NCI-H1092 treated with DMSO at 0.1 percent for 48 hours (cell line): ENCODE measurements at places on chromosomes 7 and 10.

- no peak for DNase-seq
Observed at GRCh38 chr10:87532696-87533095, 28.0 kb downstream of the MINPP1 start.

GRCh38 chr7:3103614-3104398 lies 60.1 kb upstream of the CARD11 start:
- no peak for DNase-seq

DNA sequence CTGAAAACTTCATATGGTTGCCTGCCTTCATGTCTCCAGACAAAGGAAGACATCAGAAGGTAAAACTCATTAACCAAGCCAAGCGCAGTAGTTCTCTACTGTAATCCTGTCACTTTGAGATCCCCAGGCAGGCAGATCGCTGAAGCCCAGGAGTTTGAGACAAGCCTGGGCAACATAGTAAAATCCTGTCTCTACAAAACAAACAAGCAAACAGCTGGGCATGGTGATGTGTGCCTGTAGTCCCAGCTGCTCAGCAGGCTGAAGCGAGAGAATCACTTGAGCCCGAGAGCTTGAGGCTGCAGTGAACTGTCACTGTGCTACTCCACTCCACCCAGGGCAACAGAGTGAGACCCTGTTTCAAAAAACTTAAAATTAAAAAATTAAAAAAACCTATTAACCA lies 467.4 kb upstream of the SORCS1 start:
- no peak for DNase-seq

GRCh38 chr7:3187444-3188040 lies 113.5 kb upstream of the SDK1 start:
- DNase-seq, result peak; percentile 6

GRCh38 chr7:74575083-74575784 lies 82.3 kb upstream of the GTF2I start:
- no peak for DNase-seq

GRCh38 chr7:73567846-73568685 lies 10.3 kb downstream of the TBL2 start:
- DNase-seq, result no peak

- DNase-seq, result no peak
Observed at GRCh38 chr7:143885951-143886350, 16.0 kb downstream of the TCAF1 start.

DNA sequence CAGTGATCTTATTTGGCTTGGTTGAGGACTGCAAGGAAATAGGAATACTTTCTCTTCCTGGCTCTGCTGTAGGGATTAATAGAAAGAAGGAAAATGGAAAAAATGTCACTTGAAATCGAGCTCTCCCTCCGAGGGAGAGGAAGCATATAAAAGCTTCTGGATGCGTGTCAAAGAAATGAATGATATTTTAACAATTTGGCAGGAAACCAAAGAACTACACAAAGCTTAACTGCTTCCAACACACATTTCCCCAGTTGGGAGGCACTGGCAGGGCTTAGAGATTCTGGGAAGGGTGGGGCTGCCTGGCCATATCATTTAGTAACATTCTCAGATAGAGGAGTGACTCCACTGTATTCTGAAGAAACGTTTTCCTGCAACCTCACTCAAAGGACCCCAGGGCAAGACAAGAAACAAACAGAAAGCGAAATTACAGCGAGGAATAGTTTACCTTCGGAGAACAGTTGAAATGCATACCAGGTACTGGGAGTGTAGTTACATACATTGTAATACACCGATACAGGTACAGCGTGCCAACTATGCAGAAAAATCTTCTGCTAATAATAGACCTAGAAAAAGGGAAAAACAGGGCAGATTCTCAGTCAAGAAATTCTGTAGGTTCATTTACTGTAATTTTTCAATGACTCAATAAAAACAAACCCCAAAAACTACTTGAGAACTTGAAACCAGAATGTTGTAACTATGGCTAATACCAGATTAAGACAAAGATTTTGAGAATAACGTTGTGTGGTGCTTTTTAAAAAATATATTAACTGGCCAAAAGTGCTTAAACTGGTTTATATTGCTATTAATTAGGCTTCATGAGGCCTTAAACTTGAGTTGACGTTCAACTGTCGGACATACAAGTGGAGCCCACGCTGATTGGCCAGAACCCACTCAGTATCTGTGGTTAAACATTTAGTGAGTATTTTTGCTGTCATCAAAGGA lies 75.7 kb upstream of the ASAH2 start:
- DNase-seq, result peak; percentile 30

DNA sequence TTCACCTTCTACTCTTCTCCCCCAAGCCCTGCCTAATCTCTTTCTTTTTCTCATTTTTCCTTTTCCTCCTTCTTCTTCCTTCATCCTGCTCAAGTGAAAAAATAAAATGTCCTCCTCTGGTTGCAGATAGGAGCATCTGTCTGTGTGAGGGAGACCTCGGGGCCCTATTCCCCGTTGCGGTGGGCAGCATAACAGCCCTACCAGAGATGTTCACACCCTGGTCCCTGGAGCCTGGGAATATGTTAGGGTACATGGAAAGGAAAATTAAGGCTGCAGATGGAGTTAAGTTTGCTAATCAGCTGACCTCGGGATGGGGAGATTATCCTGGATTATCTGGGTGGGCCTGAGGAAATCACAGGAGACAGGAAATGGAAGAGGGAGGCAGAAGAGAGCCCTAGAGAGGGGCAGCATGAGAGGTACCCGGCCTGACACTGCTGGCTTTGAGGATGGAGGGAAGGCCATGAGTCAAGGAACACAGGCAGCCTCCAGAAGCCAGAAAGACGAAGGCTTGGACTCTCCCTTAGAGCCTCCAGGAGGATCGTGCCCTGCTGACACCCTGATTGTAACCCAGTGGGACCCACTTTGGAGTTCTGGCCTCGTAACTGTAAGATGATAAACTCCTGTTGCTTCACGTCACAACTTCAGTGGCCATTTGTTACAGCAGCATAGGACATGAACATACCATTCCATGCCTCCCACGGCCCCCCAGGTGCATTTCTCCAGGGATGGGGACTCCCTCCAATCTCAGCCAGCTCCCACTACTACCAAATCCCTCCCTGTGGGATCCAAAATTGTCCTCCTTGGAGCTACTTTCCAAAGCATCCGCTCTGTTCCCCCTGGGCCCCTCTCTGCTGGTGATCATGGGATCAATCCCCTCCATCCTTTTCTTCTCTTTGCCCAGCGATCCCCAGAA lies 39.0 kb upstream of the ZMIZ1 start:
- DNase-seq, result no peak

- DNase-seq, result no peak
Observed at GRCh38 chr10:102553771-102554170, 50.0 kb downstream of the SUFU start.

- no peak for DNase-seq
Observed at GRCh38 chr7:40468891-40469864, 334.4 kb downstream of the SUGCT start.

GRCh38 chr10:31142026-31142425 lies 110.4 kb upstream of the ZNF438 start:
- no peak for DNase-seq

DNA sequence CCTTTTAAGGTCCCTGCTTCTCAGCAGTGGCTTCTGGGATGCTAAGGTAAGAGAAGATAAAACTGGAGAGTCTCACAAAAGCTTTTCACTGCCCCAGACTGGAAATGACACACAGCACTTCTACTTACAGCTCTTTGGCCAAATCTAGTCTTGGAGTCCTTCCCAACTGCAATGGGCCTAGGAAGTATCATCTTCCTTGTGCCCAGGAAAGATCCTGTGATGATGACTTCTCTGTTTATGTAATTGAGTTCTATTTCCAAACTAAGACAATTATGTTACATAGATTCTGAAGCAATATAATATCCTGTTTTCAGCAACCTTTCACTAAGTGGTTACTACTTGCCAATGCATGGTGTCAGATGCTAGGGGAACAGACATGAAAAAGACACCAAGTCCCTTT lies 234.1 kb downstream of the PTEN start:
- no peak for DNase-seq

GRCh38 chr7:99313204-99313573 lies 12.5 kb upstream of the ARPC1A start:
- no peak for DNase-seq

GRCh38 chr7:22717760-22718159 lies 9.2 kb upstream of the IL6 start:
- DNase-seq, result no peak

- DNase-seq, result peak; percentile 84
Observed at GRCh38 chr7:67484244-67484751, 487.7 kb downstream of the TYW1 start.

GRCh38 chr7:47617131-47617530 lies 35.2 kb upstream of the TNS3 start:
- DNase-seq, result no peak

DNA sequence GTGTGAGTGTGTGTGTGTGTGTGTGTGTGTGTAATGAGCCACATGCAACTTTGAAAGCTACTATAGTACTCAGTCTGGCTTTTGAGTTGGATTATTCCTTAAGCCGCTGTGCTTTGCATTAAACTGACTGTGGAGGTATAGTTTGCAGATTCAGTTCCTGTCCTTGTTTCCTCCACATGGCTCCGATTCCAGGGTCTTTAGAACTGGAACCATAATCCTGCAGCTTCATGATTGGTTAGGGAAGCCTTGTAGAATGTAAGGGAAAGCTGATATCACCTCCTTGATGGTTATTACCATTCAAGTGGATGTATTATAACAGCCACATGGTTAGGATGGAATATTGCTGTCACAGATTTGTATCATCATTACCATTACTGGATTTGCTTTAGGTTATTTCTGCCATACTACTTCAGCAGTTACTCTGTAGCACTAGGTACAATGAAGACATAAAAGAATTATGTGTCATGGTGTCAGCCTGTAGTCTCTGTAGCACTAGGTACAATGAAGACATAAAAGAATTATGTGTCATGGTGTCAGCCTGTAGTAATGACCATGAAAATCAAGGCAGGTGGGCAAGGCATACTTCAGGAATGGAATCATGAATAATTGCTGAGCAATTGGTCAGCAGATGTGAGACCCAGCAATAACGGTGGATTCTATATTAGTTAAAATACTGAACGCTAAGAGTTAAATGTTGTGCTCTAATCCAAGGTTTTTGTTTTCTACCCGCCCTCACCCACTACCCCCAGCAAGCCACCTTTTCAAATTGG lies 275.1 kb upstream of the FZD1 start:
- peak; percentile 80 for DNase-seq

GRCh38 chr10:73989594-73990150 lies 8.2 kb upstream of the VCL start:
- DNase-seq, result no peak

DNA sequence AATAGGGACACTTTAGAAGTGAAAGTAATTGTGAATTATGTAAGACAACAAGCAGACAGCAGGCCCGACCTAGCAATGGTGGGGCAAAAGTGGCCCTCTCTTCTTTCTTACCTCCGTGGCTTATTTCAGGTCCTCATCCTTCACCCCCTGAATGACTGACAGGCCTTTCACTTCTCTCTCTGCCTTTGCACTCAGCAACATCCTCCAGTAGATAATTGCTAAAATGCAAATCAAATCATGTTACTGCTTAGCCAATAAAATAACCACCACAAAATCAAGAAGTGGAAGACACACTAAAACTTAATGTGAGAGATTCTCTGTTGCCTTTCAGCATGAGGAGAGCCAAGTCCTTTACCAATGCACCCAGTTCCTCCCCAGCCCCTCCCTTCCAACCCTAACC lies 274.6 kb upstream of the ZNF32 start:
- DNase-seq, result no peak

- no peak for DNase-seq
Observed at GRCh38 chr10:28842321-28842720, 165.0 kb downstream of the BAMBI start.

GRCh38 chr7:112744818-112745217 lies 45.4 kb downstream of the TMEM168 start:
- no peak for DNase-seq

GRCh38 chr7:100166970-100167911 lies 1.2 kb downstream of the GAL3ST4 start:
- DNase-seq, result no peak

DNA sequence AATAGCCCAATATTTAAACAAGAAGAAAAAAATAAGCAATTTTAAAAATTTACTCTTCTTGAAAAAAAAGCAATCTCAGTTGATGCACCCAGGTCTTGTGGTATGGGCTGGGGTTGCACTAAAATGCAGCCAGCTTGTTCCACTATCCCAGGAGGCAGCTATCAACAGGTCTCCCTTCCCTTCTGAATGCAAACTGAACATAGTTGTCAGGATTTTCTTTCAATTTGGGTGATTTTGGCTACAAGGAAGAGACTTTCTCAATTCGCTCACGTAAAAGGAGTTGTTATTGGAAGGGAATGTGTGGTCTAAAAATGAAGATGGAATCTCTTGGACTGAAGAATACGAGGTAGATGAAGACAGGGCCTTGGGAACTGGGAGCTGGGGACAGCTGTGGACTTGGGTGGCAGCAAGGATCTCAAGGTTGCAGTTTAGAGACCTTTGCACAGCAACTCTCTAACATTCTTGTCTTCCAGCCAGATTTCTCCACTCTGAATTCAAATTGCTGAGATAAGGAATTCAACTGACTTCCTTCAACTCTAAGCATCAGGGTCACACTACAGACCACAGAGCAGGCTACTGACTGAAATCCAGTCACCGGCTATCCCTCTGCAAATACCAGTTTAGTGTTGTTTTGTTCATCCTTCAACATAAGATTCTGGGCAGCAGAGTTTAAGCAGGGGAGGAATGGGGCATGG lies 3.1 kb upstream of the TMEM26 start:
- no peak for DNase-seq

GRCh38 chr7:142496545-142496991 lies 238.7 kb upstream of the PRSS58 start:
- DNase-seq, result no peak

- no peak for DNase-seq
Observed at GRCh38 chr10:68543004-68543918, 15.9 kb upstream of the SLC25A16 start.

DNA sequence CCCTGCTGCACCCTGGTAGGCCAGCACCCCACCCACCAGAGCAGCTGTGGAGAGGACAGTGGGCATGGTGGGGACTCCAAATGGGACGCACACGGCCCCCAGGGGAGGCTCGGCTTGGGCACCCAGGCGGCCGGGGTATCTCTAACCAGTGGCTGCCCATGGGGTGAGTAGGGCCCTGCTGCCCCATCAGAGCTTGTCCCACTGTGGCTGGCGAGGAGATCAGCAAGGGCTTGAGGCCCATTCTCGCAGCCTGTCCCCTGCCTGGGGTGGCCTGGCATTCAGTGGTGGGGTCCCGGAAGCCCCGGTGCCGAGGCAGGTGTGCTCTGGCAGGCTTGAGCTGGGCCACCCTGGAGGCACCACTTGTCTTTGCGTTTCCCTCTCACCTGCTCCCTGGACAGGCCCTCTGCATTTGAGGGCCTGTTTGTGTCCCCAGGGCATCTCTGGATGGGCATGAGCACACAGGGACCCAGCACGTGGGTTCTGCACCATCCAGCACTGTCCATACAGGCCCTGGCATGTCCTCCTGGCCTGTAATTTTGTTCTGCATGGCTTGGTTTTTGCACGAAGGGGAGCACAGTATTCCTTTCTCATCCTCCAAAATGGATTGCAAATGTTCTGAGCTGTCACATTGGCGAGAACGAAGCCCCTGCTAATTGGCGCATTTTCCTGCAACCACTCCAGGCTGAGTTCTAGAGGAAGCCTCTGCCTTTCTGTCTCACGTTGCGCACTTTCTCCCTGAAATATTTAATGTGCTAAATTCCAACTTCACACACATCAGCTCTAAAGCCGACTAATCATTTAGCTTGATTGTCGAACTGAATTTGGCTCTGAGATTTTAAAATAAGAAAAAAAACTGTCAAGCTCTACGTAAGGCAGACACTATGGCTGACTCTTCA lies 27.2 kb downstream of the PWWP2B start:
- no peak for DNase-seq
